ENCODE measurements at places on chromosomes 1 and 21.

DNA sequence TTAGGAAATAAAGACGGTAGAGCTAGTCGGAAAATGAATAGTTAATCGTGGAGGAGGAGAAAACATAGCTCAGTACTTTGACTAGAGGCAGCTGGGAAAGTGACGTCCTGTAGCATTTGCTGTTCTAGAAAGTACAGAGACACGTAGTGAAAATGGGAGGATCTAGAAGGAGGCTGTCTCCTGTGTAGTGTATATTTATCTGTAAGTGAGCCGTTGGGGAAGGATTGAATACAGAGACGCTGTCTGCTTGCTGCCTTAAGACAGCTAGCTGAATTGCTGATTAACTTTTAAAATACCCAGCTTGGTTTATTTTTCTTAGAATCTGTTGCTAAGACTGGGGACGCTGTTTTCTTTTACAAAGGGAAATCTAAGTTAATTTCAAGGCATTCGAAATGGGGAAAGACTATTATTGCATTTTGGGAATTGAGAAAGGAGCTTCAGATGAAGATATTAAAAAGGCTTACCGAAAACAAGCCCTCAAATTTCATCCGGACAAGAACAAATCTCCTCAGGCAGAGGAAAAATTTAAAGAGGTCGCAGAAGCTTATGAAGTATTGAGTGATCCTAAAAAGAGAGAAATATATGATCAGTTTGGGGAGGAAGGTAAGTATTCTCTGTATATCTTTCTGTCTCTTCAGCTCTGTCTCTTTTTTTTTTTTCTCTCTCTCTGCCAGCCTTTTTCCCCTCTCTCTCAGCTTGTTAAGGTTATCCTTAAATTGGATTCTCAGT, at the start of gene DNAJB4:
Gene DNAJB4 (plus strand): TSS at position 221 of the 729 bp plus-strand sequence. CDS start 172 bp downstream, at position 393.
- DNase-seq, result peak; percentile 95

- no peak for DNase-seq
Observed at GRCh38 chr1:172845371-172845770, 186.5 kb downstream of the FASLG start.

DNA sequence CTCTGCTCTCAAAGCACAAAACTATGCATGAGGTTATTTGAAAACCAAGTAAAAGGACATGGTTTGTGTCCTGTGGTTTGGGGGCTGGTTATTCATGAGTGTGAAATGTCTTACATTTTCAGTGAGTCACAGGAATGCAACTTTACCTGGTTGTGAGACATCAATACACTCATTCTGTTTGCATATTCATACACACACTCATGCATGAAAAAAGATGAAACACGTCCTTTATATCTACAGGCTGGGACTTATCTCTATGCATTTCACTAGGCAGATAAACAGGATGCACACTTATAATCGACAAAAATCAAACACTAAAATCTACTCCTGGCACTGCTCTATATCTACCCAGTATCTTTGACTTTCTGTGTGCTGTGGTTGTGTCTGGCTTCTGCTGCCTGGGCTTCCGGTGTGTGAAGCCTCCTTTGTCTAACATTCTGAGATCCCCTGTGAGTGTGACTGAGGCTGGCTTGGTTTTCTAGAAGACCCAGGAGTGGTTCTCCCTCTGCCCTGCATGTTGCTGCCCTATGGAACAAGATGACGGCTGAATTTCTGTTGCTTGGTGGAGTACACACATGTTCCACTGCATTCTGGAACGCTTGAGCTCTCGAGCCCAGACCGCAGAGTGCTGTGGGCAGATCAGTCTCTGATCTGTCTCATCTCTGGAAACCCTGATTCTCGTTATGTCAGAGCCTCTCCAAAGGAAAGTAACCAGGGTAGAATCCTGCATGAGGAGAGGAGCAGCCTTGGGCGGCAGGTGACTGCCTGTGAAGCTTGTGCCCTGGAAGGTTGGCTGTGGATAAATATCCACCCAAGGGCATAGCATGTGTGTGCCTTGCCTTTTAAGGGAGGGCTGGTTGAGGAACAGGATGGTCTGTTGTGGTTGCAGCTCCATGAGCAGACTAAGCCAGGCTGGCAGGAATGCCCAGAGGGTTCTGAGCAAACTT, 19.7 kb upstream of the FASLG start:
- no peak for DNase-seq

- peak; percentile 10 for DNase-seq
Observed at GRCh38 chr1:82517586-82517985, 716.9 kb downstream of the ADGRL2 start.

GRCh38 chr21:34630536-34631143, 15.7 kb upstream of the RCAN1 start:
- DNase-seq, result peak; percentile 39

GRCh38 chr1:91502672-91503184, 2.1 kb downstream of the CDC7 start:
- DNase-seq, result no peak

DNA sequence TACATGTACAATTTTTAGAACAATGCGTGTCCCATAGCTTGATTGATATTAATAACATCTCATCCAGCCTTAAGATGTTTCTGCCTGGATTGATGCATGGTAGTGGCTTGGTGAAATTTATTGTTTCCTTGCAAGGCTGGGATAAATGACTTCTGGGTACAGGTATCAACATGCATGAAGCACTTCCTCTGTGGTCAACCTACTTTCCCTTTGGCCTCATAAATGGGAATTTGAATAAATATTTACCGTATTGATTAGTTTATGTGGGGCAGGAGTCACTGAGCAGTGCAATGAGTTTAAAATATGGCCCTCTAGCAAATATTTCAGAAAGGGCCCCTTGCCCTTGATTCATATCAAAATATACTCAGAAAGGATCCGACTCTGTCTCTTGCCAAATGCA, 83.9 kb upstream of the KCNE2 start:
- DNase-seq, result no peak

DNA sequence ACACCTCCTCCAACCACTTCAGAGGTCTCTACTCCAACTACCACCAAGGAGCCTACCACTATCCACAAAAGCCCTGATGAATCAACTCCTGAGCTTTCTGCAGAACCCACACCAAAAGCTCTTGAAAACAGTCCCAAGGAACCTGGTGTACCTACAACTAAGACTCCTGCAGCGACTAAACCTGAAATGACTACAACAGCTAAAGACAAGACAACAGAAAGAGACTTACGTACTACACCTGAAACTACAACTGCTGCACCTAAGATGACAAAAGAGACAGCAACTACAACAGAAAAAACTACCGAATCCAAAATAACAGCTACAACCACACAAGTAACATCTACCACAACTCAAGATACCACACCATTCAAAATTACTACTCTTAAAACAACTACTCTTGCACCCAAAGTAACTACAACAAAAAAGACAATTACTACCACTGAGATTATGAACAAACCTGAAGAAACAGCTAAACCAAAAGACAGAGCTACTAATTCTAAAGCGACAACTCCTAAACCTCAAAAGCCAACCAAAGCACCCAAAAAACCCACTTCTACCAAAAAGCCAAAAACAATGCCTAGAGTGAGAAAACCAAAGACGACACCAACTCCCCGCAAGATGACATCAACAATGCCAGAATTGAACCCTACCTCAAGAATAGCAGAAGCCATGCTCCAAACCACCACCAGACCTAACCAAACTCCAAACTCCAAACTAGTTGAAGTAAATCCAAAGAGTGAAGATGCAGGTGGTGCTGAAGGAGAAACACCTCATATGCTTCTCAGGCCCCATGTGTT, 66.6 kb downstream of the TPR start:
- DNase-seq, result no peak

- DNase-seq, result no peak
Observed at GRCh38 chr1:226498640-226499008, 49.9 kb upstream of the STUM start.

- DNase-seq, result no peak
Observed at GRCh38 chr1:153646672-153647345, 11.7 kb upstream of the SNAPIN start.

DNA sequence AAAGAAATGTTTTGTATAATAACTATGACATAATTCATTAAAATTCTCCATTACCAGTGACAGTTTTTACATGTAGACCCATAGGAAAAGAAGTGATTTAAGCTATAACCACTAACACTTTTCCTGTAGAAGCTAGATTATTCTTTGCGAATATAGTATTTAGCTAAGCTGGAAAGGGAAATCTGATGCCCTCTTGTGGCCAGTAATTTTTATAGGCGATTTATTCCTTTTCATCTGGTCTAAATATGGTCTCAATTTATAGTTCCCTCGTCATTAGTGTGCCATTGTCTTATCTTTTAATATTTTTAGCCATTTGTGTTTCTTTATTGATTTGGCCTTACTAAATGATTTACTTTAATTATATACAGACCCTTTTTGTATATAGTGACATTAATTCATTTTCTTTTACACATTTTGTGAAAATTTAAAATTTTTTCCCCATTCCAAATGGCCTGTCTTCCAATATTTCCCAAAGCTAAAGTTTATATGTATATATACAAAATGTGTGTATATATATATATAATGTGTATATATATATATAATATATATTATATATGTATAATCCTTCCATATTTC, 26.7 kb downstream of the BTG3 start:
- DNase-seq, result peak; percentile 50

GRCh38 chr1:157542676-157543075, 9.6 kb downstream of the FCRL5 start:
- peak; percentile 7 for DNase-seq

DNA sequence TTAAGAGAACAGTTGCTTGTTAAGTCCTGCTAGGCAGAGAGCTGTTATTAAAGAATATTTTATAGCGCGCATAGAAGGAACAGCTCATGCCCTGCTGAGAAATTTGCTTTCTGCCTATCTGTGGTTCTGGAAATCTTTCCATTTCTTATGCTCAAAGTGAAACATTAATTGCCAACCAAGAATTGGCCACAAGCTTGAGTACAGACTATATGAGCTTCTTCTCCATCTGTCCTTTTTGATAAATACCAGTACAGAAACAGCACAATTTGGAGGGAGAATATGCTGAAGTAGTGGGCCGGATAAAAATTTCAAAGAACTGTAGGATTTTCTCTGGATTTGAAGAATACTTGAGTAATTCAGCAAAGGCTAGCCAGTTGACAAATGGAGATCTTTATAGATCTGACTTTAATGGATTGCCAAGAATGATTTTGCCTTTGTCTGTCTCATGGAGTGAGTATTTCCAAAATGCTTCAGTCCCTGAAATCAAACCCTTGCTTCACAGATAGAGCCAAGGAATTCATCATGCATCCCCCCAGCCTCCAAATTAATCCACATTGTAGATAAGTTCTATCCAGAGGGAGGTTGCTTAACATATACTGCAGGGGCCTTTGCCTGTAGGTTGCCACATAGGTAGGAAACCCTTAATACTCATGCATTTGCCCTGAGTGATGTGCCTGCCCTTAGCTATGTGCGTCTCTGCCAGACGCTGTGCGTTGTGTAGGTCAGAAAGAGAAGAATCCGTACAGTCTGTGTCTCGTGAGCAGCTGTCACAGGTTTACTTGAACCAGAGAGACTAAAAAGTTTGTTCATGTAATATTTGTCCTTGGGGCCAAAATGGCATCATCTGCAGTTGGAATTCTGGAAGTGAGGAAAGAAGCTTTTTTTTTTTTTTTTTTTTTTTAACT, 44.2 kb downstream of the SMYD2 start:
- no peak for DNase-seq

DNA sequence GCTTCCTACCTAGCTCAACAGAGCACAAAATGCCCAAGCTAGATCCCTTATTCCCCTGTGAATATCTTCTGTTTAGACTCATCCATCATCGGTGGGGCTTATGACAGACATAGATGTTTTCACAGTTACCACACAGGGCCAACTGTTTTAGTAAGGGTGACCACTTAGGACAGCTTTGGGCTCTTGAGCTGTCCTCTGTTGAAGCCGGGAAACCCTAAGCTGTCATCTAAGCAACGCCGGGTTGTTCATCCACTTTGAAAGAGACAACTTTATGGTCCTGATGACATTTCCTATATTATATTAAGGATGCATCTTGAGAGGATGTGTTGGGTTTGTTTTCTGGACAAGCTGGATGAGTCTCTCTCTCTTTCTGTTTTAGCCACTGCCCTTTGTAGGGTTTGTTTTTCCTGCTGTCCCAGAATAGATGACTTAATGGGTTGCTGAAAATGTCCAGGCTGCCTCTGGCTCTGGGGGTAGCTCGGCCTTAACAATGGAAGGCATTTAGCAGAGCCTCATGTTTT, 110.5 kb upstream of the UBE2U start:
- no peak for DNase-seq

DNA sequence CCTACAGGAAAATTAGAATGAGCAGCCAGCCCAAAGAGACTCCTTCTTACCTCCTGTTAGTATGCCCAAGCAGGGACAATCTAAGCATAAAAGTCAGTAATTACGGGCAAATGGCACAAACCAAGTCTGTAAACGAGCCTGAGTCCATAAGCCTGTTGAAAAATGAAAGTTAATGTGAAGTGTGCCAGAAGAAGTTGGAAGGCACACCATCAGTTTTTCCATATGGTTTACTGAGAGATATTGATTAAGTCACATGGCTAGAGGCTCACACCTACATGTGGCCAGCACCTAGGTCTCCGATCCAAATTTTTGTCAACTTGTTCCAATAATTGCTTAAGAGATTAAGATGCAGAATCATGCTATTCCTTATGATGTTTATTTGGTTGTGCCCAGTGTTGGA, 242.4 kb upstream of the CSF3R start:
- no peak for DNase-seq

DNA sequence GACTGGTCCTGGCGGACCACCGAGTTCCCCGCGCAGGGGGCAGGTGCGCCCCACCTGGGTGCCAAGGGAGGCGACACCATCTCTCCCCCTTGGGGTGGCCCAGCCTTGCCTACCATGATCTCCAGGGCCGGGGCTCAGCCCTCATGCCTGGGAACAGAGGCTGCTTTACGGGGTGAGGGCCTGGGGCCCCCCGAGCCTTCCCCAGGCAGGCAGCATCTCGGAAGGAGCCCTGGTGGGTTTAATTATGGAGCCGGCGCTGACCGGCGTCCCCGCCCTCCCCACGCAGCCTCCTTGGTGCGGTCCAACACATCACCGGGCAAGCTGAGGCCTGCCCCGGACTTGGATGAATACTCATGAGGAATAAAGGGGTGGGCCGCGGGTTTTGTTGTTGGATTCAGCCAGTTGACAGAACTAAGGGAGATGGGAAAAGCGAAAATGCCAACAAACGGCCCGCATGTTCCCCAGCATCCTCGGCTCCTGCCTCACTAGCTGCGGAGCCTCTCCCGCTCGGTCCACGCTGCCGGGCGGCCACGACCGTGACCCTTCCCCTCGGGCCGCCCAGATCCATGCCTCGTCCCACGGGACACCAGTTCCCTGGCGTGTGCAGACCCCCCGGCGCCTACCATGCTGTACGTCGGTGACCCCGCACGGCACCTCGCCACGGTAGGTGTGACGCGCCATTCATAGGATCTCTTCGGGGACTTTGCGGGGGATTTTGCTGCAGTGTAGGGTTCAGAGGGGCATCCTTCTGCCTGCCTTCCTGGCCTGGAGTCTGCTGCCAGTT, 38.2 kb downstream of the TP73 start:
- no peak for DNase-seq

- no peak for DNase-seq
Observed at GRCh38 chr21:31874812-31875212, 2.0 kb downstream of the HUNK start.

DNA sequence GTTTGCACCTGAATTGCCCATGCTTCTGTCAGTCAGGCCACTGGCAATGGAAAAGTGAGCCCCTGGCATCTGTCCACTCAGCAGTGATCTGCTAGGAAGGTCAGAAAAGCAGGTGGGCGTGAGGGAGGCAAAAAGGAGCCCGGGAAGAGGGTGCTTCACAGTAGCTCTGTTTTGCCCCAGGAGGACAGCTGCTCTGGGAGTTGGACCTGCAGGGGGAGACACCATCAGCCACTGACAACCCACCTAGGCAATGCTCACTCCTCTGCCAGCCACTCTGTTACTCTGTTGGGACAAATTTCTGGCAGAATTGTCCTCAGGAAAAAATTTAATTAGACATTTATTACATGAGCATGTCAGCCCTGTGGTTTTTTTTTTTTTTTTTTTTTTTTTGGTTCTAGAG, 146.4 kb downstream of the LRIG2 start:
- no peak for DNase-seq
